Spleen (tissue), 13 donors: ENCODE measurements at places on chromosomes 6 and 20.

- no peak for DNase-seq
Observed at GRCh38 chr20:2983508-2983907, 59.9 kb upstream of the GNRH2 start.

DNA sequence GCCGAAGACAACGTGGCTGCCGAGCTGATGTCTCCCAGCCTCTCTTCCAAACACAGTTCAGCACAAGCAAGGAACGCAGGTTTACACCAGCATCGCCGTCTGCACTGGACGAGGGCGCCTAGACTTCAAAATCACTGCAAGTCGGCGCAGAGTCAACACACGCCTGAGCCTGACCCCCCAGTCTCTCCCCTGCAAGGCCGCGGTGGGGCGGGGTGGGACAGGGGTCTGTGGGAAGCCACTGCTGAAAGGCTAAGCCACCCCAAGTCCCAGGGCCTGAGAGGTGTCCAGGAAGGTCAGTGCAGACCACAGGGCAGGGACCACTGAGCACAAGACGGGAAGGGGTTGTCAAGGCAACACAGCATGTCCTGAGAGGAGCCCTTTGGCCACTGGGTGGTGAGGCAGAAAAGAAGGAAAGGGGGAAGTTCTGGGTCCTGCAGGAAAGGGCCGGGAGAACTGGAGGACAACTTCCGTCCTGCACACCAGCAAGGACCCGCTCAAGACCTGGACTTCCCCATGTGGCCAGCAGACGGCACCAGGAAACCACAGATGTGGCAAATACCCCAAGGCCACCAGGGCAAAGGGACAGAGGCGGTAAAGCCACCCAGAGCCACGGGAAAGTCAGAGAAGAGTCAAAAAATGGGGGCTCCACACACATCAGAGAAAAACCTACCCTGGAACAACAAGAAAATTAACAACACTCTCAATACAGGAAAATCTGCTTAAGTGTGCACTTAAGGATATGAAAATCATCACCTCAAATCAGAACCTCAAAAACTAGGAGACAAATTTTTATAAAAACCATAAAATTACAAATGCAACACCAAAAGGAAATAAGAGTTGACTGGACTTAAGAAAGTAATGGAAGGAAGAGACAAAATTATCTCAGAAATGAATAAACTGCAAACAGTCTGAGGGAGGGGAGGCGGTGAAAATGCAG is 84.8 kb downstream of the TAF4 start:
- peak; percentile 76 for DNase-seq

- DNase-seq: no peak
Observed at GRCh38 chr20:53321596-53321995, 272.0 kb downstream of the ZNF217 start.

- DNase-seq: no peak
Observed at GRCh38 chr20:47576516-47577033, 74.9 kb downstream of the NCOA3 start.

DNA sequence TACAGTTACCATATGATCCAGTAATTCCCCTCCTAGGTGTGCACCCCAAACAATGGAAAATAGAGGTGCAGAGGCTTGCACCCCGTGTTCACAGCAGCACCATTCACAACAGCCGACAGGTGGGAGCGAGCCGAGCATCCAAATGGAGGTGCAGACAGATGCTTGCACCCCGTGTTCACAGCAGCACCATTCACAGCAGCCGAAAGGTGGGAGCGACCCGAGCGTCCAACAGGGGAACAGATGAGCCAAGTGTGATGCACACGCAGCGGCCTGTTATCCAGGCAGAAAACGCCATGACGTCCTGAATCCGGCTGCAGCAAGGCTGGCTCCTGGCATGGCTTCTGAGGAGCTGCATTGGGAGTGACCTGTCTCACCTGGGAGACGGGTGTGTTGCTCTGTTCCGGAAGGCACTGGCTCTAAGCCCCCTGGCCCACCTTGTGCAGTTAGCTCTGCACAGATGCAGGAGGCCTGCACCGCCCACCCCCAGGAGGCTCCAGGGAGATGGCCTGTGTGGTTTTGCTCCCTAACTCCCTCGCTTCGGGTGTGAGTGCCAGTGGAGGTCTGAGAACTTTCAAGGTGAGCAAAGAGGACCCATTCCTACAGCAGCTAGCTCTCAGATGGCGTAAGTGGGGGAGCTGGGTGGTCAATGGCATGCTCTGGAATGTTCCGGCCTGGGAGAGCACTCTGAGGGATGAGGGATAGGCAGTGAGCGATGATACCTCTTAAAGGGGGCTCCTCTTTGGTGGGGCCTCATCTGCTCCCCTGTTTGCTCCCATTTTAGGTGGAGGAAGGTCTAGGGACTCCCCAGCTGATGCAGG is 47.8 kb upstream of the FRMD1 start:
- DNase-seq: peak; percentile 52

- no peak for DNase-seq
Observed at GRCh38 chr6:142695016-142695415, 250.0 kb downstream of the HIVEP2 start.

DNA sequence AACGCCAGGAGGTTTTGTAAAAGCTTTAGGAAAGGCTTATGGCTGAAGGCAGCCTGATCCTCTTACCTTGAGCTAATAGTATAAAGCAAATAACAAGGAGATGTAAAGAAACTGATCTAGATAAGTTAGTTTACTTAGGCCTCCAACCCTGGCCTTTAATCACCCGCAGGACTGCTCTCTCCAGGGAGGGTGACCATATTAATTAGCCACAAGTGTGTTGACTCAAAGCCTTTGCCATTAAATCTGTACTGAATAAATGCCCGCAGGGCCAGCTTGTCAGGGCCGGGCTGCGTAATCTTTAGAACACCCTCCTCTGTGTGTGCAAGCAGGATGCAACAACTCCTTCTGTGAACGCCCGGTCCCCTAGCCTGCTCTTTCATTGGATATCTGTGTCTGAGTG is 6.1 kb upstream of the PRSS16 start:
- no peak for DNase-seq

DNA sequence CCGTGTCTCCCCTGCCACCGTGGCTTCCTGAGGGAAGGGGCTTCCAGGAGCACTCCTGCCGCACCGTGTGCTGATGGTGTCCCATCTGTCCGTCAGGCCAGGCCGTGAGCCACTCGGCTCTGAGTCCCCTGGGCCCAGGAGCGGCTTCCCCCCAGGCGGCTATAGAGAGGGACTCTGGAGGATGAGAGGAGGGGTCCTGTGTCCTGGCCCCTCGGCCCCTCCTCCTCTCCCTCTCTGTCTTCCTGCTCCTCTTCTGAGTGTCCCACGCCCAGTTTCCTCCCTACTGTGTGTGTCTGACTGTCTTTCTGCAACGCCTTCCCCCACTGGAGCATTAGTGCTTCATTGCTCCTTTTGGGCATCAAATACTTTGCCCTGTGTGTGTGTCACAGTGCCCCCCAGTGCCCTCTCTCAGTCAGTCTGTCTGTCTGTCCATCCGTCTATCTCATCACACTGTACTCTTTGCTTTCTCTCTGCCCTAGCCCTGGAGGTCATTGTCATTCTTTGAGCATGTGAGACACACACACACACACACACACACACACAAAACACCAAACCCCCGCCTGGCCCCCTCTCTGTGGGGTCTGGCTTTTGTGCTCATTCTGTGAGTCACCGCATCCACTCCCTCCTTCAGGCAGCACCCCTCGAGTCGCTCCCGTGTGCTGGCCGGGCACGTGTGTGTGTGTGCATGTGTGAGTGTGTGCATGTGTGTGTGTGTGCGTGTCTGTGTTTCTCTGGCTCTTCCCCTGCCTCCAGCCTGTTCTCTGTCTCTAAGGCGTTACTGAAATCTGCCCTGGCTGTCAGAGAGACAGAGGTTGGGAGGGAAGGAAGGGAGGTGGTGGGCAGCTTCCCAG is 71.9 kb downstream of the SRC start:
- no peak for DNase-seq

DNA sequence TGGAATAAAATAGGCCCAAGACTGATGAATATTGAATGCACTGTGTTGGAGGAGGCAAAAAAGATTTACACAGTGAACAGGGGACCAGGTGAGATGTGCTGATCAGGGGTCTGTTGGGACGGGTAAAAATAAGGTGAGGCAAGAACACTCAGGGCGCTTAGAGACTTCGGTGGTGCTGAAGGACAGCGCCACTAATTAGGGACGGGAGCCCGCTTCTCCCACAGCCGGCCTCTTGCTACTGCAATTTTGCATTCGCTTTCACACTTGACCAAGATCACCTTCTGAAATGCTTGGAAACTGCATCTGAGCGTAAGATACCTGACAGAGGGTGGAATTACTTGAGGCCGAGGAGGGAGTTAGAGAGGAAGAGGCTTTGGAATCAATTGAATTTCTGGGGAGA is 7.3 kb downstream of the TFAP2D start:
- DNase-seq: no peak

DNA sequence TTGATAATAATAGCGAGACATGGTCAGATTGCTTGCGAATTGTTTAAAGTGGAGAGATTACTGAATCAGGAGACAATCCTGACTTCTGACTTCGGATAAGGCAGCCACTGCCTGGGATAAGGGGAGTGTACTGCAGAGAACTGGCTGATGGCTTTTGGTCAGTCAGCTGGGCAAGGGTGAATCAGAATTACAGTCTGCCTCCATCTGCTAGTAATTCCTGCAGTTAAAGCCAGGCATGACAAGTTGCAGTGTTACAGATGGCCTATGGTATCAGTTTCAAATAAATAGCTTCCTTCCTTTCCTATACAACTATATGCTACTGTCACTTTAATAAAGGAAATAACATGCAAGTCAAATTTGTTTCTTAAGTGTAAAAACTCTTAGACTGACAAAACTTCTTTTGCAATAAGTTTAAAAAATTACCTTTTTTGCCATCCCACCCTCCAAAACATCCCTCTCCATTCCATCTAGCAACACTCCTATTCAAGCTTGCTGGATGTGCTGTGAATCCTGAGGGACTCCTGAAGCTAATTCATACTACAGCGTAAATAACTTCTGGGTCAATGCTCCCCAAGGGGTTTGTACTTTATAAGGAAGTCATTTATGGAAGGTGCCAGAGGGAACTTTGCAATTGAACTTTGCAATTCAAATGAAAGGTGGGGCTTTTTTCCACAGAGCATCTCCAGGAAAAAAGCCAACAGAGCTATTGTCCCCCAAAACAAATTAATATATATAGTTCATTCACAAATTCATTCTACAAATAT is 245.2 kb downstream of the ADGRB3 start:
- no peak for DNase-seq

DNA sequence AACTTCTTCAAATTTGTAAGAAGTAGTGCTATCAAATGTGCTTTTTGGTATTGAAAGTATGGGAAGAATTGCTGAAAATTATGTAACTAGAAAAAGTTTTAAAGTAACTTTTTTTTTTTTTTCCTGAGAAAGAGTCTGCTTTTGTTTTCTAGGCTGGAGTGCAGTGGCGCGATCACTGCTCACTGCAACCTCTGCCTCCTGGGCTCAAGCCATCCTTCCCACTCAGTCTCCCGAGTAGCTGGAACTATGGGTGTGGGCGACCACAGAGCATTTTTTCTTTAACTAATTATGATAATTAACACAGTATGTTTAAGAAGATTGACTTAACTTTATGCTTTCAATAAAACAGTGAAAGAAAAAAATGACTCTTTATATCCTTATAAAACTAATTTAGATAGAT is 38.4 kb downstream of the BMP5 start:
- DNase-seq: no peak

DNA sequence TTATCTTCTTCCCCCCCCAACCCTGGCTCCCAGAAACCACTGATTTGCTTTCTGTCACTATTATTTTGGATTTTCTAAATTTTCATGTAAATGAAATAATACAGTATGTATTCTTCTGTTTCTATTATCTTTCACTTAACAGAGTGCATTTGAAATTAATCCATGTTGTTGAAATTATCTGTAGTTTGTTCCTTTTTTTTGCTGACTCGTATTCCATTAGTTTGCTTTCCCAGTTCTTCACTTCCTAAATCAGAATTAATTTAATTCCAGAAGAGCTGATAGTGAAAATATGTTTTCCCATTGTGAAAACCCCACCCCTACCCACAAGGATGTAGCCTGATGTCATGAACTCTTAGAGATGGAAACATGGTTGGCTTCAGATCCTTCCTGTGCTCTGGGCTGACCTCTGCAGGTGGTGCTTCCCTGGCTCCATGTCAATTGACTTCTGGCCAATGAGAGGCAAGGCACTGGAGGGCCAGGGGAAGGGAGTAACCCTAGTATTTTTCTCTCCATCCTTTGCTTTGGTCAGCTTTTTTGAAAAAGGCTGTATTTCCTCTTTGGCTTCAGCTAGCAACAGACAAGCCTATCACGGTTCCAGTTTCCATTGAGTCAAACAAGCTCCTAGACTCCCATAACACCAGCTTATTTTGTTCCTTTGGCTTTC is 244.4 kb upstream of the HSF2 start:
- no peak for DNase-seq

DNA sequence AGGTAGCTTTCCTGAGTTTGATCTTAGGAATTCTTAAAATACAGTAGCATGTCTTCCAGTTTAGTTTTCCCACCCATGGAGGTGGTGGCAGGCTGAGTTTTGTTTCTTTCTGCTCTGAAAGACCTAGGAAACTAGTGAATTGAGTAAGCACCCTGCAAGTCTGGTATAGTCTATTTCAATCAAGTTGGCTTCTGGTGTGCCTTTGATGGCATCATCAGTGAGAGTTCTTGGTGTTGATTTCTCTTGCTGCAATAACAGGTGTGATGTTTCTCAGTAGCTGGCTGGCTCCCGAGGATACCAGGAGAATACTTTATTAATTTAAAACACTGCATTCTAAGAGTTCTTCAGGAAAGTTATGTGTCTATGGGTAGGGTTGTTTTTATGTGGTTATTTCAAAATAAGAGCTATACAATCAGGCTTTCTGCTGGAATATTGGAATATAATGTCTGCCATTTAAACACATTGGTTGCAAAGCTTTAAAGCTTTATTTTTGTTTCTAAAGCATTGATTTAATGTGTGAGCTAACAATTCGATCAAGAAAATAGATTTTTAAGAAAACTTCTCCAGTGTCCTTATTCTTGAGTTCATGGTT is 19.0 kb downstream of the VAPB start:
- no peak for DNase-seq

DNA sequence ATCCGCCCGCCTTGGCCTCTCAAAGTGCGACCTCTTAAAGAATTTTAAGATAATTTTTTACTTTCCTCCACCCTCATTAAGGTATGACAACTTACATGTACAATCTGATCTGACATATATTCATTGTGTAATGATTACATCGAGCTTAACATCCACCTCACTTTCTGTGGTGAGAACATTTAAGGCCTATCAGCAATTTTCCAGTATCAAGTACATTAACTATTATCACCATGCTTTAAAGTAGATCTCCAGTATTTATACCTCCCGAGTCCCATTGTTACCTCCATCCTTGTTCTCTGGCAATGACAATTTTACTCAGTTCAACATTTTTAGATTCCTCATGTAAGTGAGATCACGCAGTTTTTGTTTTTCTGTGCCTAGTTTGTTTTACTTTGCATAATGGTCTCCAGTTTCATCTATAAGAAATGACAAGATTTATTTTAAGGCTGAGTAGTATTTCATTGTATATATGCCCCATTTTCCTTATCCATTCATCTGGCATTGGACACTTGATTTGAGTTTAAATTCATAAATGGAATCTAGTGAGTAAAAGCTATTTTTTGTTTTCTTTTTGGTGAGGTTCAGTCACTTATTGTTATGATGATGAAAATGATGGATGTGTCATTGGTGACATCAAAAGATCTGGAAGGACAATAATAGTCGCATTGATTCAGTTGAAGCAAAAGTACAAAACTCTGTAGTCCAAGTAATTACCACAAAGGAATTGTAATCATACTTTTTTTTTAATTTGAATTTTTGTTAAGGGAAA is 87.0 kb downstream of the OR2B2 start:
- DNase-seq: no peak

GRCh38 chr20:37703035-37703845 is 9.4 kb downstream of the CTNNBL1 start:
- DNase-seq: no peak
